ENCODE measurements at places on chromosomes 1 and 21.

- no peak for DNase-seq
Observed at GRCh38 chr1:112807999-112808398, 92.9 kb upstream of the PPM1J start.

DNA sequence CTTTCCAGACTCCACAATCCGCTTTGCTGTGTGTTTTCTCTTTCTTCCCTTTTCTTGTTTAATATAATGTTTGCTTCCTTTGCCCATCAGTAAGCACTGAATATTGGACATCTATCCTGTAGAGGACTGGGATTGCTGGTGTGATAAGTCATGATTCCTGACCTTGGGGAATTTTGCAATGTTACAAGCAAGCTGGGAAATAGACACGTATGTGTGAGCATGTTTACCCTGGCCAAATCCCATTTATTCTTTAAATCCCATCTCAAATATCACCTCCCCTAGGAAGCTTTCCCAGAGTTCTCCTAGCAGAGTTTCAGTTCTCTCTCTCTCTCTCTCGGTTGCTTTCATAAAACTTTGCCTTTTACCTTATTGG is 155.3 kb downstream of the ROR1 start:
- no peak for DNase-seq

DNA sequence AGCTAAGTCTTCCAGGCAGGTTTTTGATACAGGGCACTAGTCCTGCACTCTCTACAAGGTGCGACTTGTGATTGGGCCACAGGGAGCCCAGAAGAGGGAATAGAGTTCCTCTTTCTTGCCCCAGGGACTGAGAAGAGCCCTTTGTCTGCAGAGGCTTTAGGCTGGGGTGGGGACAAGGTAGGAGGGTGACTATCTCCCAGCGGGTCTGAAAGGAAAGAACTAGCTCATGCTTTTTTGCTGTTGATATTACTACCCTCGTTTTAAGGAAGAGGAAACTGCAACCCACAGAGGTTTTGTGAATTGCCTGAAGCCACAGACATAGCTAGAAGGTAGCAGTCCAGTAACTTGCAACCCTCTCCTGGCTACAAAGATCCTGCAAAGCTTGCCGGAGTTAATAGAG is 615.2 kb downstream of the MATN1 start:
- no peak for DNase-seq

DNA sequence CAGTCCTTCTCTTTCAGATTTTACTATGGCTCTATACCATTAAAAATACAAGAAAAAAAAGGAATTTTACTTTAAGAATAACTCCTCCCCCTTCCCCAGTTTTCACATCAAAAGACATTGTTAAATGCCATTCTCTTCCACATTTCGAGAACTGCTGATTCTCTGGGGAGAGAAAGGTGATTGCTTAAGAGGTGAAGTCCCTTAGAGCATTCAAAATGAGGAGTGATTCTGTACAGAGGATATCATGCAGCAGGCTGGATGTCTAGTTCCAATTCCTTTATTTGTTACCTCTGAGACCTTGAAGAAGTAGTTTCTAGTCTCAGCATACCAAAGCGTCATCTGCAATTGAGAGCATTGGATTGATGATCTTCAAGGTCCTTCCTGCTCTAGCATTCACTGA is 46.9 kb downstream of the FMO3 start:
- DNase-seq, result no peak

- peak; percentile 78 for DNase-seq
Observed at GRCh38 chr1:119613769-119614720, 34.0 kb downstream of the ZNF697 start.

GRCh38 chr1:236869911-236870310 is 74.8 kb downstream of the MTR start:
- no peak for DNase-seq

DNA sequence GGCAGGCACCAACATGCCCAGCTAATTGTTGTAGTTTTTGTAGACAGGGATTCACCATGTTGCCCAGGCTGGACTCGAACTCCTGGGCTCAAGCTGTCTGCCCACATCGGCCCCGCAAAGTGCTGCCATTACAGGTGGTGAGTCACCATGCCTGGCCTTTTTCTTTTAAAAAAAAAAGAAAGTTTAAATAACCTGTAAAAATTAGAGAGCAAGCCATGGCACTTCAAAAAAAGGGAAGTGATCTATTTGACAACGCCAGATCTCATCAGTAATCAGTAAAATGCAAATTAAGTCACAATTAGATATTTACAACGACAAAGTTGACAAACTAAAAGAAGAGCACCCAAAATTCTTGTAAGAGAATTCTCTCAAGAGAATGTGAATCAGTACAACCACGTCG is 2.9 kb upstream of the RBBP5 start:
- DNase-seq, result no peak

GRCh38 chr1:116825720-116826438 is 71.6 kb downstream of the CD2 start:
- no peak for DNase-seq

DNA sequence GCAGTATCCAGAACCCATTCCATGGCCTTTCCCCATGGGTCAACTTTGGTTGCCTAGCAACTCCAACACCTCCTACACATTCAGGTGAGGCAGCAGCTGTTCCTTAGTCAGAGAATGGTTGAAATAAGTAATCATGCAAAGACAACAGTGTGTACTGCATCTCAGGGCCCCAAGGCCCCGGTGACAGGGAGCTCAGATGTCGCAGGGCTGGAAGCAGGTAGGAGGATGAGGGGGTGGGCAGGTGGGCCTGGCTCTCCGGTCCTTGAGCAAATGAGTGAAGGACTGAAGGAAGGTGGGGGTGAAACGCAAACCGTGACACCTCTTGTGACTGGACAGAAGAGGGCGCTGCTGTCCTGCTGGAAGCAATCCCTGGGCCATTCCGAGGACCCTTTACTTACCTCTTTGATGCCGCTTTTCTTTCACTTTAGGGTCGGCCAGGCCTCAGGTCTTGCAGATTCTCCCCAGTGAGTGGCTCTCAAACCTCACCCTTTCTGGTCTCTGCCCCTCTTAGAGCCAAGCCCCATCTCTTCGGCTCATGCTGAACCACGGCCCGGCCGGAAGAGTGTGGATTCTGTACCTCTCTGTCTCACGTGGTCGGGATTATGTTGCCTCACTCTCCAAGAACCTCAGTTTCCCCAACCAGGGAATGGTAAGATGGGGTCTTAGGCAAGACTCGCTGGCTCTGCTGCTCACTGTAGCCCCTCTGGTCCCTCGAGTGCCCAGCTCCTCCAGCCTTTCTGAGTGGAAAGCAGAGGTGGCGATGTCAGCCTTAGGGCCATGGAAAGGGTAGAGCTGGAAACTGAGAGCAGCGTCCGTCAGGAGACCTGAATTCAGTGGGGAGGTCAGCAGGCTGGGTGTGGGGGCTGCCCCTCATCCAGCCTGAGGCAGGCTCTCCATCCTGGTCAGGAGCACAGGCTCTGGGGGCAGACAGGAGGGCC is 5.6 kb upstream of the KCNA10 start:
- peak; percentile 53 for DNase-seq
